ENCODE measurements at places on chromosomes 12 and 14.

GRCh38 chr12:753611-754472, 1.5 kb downstream of the WNK1 start:
- DNase-seq: peak; percentile 69

- no peak for DNase-seq
These were observed 475.6 kb upstream of the SOX5 start for GRCh38 chr12:24424889-24425600.

DNA sequence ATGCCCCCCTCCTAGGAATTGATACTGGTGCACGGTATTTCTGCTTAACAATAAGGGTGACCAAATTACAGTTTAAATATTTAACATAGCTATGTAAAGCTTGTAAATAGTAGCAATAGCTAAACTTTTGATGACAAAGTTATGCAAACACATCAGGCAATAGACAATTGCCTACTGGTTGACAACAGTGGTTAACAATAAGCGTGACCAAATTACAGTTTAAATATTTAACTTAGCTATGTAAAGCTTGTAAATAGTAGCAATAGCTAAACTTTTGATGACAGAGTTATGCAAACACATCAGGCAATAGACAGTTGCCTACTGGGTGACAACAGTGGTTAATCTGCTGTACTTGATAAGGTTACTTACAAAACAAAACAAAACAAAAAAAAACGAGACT, 886.5 kb upstream of the FLRT2 start:
- no peak for DNase-seq

GRCh38 chr14:53411125-53411524, 258.0 kb upstream of the DDHD1 start:
- DNase-seq: no peak

GRCh38 chr14:61899497-61899896, 137.3 kb downstream of the SNAPC1 start:
- DNase-seq: no peak
